Activated CD4-positive, alpha-beta T cell treated with anti-CD3 and anti-CD28 coated beads, Interleukin-2, amount 50 U/mL, for 4 hours (primary cell): ENCODE measurements at places on chromosomes 2 and 18.

GRCh38 chr2:122816803-122817202 is 1061.4 kb downstream of the TSN start:
- no peak for DNase-seq

DNA sequence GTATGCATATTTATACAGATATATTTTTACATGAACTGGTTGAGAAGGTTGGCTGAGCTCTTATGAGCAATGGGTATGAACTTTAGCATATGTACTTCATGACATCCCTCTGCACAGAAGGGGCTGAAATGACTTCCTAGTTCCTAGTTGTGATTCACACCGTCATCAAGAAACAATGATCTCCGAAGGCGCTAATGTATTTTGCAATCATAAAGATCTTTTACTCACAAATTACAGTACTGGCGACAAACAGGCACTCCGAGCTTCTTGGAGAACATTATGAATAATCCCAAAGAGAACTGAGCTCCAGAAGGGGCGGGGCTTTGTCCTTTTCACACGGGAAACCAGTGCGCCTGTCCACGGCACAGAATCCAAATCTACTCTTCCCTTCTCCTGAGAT is 18.1 kb downstream of the BCL2 start:
- no peak for DNase-seq

DNA sequence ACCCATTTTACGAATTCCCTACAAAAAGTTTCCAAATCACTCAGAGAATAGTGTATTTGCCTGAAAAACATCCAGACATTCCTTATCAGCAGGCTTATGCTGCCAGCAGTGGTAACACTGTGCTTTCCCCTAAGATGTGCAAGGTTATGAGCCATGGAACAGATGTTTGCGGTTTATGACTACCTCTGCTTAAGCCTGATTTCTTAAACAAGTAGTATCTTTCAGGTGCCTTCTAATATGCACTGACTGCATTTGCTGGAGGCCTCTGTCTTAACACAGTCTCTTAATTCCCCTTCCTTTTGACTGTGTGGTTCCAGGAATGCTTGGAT is 54.8 kb downstream of the CDC42EP3 start:
- no peak for DNase-seq

- DNase-seq = no peak
These were observed 84.8 kb downstream of the SETBP1 start for GRCh38 chr18:44765456-44765855.

DNA sequence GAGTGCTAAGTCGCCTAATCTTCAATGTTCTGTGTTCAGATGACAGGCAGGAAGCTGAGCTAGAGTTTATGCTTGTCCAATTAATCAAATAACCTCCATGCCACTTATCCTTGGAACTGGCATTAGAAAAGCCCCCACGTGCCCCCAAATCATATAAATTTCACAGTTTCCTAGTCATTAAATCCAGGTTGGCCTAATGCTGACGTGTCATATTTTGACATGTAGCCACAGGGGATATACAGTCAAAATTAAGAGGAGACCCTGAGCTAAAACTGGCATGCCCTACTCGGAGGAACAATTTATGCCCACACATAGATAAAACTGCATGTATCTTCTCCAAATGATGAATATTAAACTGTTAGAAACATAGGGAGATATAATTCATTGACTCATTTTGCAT is 101.0 kb downstream of the AFF3 start:
- DNase-seq = no peak

DNA sequence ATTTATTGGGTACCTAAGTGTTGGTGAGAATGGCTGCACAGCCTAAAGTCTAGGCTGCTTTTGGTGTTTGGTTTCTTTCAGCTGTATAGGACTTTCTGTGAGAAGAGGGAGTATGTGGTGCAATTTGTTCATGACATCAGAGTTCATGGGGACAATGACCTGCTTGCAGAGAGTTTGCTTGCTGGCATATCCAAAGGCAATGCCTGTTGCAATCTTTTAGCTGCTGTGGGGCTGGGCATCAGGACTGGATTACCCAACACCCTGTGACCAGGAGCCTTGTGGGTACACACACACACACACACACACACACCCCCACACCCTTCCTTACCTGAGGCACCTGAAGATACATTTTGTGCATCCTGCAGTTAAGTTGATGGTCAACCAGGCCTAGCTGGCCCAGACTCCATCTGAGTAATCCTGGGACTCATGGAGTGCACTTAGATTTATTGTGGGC is 68.4 kb downstream of the LIPG start:
- no peak for DNase-seq

DNA sequence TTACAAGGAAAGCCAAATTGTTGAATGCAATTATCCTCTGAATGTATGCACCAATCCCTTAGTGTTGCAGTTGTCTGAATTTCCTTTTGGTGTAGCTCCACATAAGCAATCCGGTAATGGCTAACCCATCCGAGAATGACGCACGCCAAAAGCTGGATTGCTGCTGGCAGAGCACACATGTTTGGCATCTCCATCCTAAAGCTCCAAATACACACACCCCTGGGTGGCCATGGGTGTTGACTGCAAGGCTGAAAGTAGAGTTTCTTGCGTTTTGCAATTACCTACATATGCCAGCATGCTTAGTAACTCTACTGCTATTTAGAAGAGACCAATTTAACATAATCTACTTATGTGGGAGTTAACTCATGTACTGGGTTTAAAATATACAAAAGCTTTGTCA is 53.1 kb downstream of the KCTD1 start:
- DNase-seq = no peak

DNA sequence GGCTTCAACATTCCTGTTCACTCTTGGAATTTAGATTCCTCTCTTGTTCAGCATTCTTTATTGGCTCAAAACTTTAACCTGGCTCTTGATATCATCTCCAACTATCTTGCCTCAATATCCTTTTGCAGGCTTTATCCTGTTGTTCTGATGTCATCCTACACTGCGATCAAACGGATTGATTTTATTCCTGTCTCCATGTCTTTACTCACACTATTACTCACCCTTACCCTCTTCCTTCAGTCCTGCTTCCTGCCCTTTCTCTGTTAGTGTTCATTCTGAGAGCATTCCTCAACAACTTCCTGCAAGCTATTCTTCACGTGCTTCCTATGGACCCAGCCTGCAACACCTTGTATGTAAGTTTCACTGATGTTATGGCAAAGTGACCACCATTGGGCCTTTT is 264.7 kb downstream of the RNF152 start:
- DNase-seq = no peak

DNA sequence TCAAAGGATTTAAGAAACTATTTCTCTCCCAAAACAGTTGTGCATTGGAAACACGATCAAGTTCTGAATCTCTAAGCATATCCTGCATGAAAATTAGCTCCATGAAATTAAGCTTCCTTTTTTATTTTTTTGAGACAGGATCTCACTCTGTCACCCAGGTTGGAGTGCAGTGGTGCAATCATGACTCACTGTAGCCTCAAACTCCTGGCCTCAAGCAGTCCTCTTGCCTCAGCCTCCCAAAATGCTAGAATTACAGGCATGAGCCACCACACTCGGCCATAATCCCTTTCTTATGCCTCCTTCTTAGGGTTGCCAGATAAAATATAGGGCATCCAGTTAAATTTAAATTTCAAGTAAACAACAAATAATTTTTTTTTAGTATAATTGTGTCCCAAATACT is 124.4 kb downstream of the ARL4C start:
- DNase-seq = no peak

GRCh38 chr2:51350100-51350499 is 318.2 kb upstream of the NRXN1 start:
- no peak for DNase-seq

DNA sequence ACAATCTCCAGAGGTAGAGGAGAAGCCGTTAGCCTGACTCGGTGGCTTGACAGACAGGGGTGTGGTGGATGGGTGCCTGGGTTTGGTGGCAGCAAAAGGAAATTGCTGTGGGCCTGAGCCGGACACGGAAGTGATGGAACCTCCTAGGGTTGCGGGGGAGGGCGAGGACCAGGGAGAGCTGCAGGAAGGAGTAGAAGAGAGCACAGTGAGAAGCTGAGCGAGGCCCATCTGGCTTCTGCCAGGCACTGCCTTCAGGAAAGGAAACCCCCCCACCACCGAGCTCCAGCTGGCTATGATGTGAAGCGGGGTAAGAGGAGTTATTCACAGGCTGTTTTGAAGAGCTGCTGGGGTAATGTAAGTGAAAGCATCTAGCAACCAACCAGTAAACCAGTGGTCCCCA is 134.6 kb downstream of the TSN start:
- DNase-seq = no peak

DNA sequence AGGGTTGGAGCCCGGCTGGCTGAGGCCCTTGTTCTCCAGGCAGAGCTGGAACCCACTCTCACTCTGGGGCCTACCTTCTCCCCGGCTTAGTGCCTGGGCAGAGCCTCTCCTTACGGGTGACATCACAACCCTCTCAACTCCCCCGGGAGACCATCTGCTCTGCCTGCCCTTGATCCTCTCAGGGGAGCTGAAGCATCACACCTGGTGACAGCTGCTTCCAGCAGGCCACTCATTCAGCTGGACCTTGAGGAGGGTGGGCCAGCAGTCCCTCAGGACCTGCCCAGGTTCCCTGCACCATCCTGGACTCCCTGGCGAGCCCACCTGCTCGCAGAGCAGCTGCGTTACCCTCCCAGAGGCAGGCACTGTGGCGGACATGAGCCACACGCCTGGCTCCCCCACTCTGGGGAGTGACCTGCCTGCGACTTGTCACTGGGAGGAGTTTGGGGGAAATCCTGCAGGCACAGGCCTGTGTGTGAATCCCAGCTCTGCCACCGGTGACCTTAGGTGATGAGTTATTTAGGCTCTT is 13.1 kb downstream of the HS6ST1 start:
- no peak for DNase-seq

- no peak for DNase-seq
These were observed 56.8 kb upstream of the SIX3 start for GRCh38 chr2:44884677-44885076.
